ENCODE measurements at places on chromosomes 2 and 18. TPM values are rescaled to one million over a fixed set of nuclear protein-coding genes. Genes with fewer than 3 reads are reported as not detected.

FHL2 gene
- 67.3 TPM for total RNA-seq

SIGLEC15 gene
- 0.27 TPM for total RNA-seq

RAD51AP2 gene
- total RNA-seq: 0.30 TPM

REG3G gene
- not detected for total RNA-seq

AKAIN1 gene
- total RNA-seq: not detected

SLC8A1 gene
- 7.5 TPM for total RNA-seq

ADGRF3 gene
- total RNA-seq: not detected

CTNNA2 gene
- not detected for total RNA-seq

R3HDM1 gene
- 17.5 TPM for total RNA-seq

CSRNP3 gene
- total RNA-seq: 2.1 TPM

XIRP2 gene
- total RNA-seq: not detected

MC5R gene
- not detected for total RNA-seq

PDE11A gene
- total RNA-seq: 1.2 TPM

TRABD2A gene
- 0.17 TPM for total RNA-seq

M1AP gene
- total RNA-seq: 0.38 TPM

REEP1 gene
- total RNA-seq: 0.04 TPM

TTL gene
- total RNA-seq: 14.8 TPM

TMEM169 gene
- 0.04 TPM for total RNA-seq

TDRD15 gene
- not detected for total RNA-seq

COLEC11 gene
- 0.59 TPM for total RNA-seq

MALL gene
- total RNA-seq: 92.8 TPM

RAB27B gene
- 28.2 TPM for total RNA-seq

GPR45 gene
- not detected for total RNA-seq

IKZF2 gene
- 37.4 TPM for total RNA-seq

CTLA4 gene
- total RNA-seq: not detected

EMX1 gene
- total RNA-seq: not detected

PDCD1 gene
- total RNA-seq: not detected

AAMP gene
- 171 TPM for total RNA-seq

SOX11 gene
- not detected for total RNA-seq

CEP192 gene
- total RNA-seq: 12.6 TPM

TRAK2 gene
- 21.8 TPM for total RNA-seq

INHBB gene
- 9.4 TPM for total RNA-seq

FBLN7 gene
- 3.6 TPM for total RNA-seq

IL1R1 gene
- 43.2 TPM for total RNA-seq

LINC00305 gene
- not detected for total RNA-seq

NR4A2 gene
- total RNA-seq: 1.8 TPM

ST6GAL2 gene
- total RNA-seq: 0.04 TPM

LCT gene
- total RNA-seq: not detected

CERS6 gene
- 78.3 TPM for total RNA-seq

MOGAT1 gene
- not detected for total RNA-seq

PLGLB2 gene
- total RNA-seq: 1.1 TPM

ATP9B gene
- 19.9 TPM for total RNA-seq

CDH19 gene
- total RNA-seq: 9.5 TPM

HAAO gene
- 1.7 TPM for total RNA-seq

RND3 gene
- 49.8 TPM for total RNA-seq

CYBRD1 gene
- total RNA-seq: 203 TPM

Data from lower leg skin (tissue), 4 donors.